AG10803 (cell line): ENCODE measurements at places on chromosomes 11 and 22.

DNA sequence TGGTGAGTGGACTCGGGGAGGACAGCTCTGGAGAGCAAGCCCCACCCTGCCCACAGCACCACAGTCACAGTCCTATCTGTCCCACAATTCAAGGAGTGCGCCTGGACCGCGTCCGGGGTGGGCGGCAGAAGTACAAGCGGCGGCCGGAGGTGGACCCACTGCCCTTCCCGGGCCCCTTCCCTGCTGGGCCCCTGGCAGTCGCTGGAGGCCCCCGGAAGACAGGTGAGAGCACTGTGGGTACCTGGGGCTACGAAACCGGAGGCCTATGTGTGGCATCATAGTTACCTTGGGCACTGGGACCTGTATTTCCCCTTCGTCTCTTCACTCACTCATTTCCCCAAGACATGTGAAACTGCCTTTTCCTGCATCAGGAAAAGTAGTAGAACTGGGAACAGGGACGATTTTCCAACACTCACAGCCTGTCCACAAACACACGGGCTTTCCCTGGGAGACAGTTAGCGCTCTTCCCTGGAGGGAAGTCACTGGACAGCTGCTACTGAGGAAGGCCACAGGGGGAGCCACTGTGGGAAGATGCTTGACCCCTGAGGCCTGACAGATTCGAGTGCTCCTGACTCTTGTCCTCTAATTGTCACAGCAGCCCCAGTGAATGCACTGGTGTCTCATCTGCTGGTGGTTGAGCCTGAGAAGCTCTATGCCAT is 3.1 kb downstream of the TRMT112 start:
- DNase-seq, result no peak

DNA sequence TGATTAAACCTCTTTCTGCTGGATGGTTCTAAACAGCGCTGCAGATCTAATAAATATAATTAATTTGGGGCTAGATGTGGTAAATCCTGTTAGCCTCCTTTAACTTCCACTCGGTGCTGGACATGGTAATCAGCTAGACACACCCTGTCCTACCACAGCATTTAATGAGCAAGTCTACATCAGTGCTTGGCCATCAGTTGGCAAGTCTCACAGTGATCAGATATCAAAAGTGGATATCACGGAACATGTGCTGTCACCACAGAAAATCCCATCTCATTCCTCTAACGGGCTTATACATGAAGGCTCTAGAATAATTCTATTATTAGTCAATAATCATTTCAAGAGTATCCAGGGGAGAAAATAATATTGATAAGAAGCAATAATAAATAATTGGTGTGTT is 5.6 kb upstream of the USP28 start:
- DNase-seq, result no peak

DNA sequence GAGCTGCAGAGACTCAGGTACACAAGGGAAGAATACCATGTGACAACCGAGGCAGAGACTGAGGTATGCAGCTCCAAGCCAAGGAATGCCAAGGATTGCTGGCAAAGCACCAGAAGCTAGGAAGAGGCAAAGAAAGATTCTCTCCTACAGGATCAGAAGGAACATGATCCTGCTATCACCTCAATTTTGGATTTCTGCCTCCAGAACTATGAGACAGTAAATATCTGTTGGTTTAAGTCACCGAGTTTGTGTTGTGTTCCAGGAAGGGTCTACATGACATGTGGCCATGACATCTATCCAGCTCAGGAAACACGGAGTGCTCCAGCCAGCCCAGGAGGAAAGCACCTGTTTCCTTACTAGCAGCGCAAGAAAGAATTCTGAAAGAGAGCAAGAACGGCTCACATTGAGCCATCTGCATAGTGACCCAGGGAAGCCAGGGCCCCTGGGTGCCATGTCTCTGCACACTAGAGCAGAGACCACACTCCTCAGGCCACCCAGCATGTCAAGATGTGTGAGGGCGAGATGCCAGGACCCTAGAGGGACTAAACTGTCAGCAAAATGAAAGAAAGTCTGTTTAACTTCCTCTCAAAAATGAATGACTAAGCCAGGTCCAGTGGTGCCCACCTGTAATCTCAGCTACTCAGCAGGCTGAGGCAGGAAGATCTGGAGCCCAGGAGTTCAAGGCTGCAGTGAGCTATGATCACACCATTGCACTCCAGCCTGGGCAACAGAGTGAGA is 35.6 kb upstream of the GALNT18 start:
- DNase-seq, result no peak

DNA sequence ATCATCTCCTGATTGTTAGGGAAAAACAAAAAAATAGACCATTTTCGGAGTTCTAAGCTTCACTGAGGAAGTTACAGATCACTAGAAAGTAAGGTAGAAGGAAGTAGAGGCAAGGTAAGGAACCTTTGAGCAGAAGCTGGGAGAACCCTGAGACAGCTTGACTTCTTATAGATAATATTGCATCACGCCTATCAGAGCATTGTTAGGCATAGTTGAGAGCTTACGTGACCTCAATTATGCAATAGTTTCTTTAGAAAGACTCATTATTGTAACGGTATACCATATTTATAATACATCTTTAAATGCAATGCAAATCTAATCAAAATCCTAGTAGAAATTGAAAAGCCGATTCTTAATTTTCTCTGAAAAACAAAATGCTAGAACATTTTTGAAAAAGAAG is 4.9 kb downstream of the TBRG1 start:
- no peak for DNase-seq

DNA sequence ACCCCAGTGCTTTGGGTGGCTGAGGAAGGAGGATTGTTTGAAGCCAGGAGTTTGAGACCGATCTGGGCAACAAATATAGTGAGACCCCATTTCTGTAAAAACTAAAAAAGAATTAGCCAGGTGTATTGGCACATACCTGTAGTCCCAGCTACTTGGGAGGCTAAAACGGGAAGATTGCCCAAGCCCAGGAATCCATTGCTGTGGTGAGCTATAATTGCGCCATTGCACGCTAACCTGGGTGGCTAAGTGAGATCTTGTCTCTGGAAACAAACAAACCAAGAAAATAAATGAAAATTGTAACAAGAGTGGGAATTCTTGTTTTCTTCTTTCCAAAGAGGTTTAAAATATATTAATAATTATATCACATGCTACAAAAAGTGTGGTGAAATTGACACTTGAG is 52.9 kb downstream of the DEPDC5 start:
- no peak for DNase-seq

DNA sequence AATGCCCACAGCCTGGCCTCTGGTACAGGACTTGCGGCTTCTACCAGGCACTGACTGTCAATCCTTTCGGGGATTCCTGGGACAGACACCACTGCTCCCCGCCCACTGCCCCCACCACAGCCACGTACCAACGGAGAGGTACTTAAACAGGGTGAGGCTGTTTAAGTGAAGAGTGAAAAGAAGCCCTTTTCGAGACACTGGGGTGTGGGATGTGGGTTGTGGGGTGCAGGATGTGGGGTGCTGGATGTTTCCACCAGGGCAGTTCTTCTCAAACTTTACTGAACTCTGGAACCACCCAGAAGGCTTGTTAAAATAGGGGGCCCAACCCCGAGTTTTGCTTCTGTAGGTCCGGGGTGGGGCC is 34.2 kb upstream of the PRR5 start:
- no peak for DNase-seq

GRCh38 chr22:44793506-44794172 is 41.3 kb downstream of the ARHGAP8 start:
- DNase-seq, result no peak

- no peak for DNase-seq
Measured at GRCh38 chr22:50102946-50103345, 13.1 kb downstream of the MOV10L1 start.

- DNase-seq, result no peak
Measured at GRCh38 chr22:39808081-39808480, 85.5 kb downstream of the ENTHD1 start.

GRCh38 chr22:37273846-37274225 is 8.5 kb upstream of the CYTH4 start:
- no peak for DNase-seq

- peak; percentile 38 for DNase-seq
Measured at GRCh38 chr11:102518296-102519094, 12.1 kb downstream of the MMP7 start.

- no peak for DNase-seq
Measured at GRCh38 chr11:2804701-2805387, 80.7 kb downstream of the CDKN1C start.

- DNase-seq, result no peak
Measured at GRCh38 chr22:50653256-50653655, 19.4 kb upstream of the SHANK3 start.

- peak; percentile 74 for DNase-seq
Measured at GRCh38 chr11:59706518-59707285, 6.9 kb downstream of the OR10V1 start.

DNA sequence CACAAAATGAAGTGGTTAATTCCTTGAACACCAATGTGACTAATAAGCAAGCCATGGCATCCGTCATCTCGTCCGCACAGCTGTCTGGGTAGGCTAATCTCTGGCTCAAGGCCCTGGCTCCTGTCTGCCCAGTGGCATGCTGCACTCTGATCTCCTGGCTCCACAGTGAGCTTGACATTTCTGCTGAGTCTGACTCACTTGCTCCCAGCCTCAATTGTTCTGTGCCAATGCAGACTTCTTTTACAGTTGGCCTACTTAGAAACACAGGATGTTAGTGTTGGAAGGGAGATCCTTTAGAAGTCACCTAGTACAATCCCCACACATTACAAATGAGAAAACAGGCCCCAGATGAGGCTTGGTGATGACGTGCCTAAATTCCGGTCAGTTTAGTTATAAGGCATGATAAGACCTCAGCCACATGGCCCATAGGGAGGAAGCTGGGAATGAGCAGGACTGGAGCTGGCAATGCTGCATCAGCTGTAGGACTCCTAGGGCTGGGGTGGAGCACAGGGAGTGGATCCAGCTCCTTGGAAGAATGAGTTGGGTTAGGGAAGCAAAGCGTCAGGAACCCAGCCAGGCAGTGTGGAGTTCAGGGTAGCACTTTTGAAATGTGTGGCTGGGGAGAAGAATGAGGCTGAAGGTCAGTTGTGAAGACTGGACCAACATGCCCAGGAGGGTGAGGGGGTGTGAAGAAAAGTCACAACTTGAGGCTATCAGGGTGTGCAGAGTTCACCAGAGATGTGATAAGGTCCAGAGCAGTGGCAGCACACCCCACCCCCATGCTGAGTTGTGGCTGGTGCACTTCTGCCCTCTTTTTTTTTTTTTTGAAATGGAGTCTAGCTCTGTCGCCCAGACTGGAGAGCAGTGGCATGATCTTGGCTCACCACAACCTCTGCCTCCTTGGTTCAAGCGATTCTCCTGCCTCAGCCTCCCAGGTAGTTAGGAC is 70.2 kb upstream of the EED start:
- DNase-seq, result peak; percentile 99

- no peak for DNase-seq
Measured at GRCh38 chr11:32266601-32267000, 168.7 kb downstream of the WT1 start.

DNA sequence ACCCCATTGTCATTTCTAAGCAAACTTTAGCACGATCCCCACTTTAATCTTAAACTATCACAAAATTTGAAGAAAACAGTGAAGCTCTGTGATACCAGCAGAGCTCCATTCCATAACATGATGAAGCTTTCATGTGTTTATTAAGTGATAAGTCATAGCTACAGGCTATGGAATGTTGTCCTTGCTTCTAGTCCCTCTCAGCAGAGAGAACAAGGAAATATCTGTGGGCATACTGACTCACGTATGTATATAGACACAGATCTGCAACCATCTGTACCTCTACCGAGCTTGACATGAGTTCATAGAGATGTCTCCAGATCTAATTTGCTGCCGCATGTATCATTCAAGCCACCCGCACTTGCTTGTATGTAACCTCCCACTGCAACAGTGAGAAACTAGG is 588.9 kb downstream of the ETS1 start:
- peak; percentile 11 for DNase-seq

- DNase-seq, result peak; percentile 96
Measured at GRCh38 chr11:116871248-116871647, 33.8 kb upstream of the APOA1 start.

DNA sequence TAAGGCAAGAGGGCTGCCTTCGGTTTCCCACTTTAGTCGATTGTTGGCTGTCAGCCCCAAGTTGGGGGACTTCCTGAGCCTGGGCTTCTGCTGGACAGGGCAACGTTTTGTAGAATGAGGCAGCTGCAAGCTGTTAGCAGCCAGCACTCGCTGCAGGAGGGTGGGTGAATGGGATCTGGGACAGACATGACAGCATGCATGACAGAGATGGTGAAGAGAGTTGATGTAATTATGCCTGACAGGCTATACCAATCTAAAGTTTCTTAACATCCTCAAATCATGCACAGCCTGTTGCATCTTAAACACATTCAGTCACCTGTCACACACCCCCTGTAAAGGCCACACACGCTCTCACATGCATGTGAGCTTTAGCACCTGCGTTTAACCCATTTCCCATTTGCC is 49.2 kb downstream of the CWC15 start:
- DNase-seq, result no peak

DNA sequence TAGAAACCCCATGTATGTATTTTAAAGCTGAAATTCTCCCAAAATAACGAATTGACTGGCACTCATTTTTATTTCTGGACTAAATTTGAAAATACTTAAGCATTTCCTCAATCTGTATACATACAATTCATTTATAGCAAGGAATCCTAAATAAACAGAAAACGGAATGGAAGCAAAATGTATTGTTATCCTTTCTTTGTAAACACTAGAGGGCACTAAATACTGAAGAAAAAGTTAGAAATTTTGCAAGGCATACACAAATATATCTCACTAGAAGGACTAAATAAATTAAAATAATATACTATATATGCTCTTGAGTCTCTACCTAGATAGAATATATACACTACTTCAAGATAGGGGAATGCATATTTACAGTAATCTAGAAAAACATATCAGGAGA is 23.1 kb upstream of the ANO5 start:
- no peak for DNase-seq

DNA sequence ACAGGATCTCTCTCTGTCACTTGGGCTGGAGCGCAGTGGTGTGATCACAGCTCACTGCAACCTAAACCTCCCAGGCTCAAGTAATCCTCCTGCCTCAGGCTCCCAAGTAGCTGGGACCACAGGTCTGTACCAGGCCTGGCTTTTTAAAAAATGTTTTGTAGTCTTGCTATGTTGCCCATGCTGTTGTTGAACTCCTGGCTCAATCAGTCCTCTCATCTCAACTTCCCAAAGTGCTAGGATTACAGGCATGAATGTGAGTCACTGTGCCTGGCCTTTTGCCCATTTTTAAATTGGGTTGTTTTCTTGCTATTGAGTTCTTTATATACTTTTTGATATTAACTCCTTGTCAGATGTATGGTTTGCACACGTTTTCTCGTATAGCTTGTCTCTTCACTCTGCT is 33.0 kb upstream of the PITPNB start:
- DNase-seq, result peak; percentile 59

DNA sequence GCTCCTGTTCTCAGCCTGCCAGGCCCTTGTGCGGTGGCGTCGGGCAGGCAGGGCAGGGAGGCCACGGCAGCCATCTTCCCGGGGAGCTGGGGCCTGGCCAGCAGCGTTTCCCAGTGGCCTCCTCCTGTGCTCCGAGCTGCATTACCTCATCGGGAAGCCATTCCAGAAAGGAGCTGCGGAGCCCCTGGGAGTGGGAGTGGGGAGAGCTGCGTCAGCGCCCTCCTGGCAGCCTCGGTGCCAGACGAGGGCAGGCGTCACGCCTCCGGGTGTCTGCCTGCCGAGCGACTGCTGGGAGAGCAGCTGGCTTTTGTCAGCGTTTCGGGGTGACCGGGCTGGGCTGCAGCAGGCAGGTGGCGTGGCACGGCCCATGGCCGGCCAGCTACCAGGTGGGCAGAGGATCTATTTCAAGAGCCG is 30.9 kb upstream of the WNT7B start:
- peak; percentile 96 for DNase-seq
